ENCODE measurements at places on chromosomes 2 and 18. TPM values are rescaled to one million over a fixed set of nuclear protein-coding genes. Genes with fewer than 3 reads are reported as not detected.

DNA sequence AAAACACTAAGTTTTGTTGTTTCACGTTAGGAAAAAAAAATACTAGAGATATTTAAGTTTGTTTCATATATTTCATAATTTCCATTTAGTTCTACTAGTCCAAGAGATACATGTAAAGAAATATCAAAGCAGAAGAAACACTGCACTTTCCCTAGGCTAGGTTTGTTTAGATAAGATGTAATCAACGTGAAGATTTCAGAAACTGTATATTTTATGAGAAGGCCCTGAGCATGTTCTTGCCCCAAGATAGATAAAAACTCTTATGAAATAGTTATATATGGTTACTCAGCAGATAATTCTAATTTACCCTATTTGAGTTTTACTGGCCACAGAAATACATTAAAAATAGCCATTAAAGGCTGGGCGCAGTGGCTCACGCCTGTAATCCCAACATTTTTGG lies 143.6 kb upstream of the CBLN2 start:
- DNase-seq = no peak
- no peak overlapping the region for H3K27ac ChIP-seq
- H3K4me3 ChIP-seq = no peak overlapping the region
- H3K27me3 ChIP-seq = no peaks in the 10 kb centered on the region
- H3K36me3 ChIP-seq = no peaks in the 10 kb centered on the region
- H3K4me1 ChIP-seq = peaks cover 5% of the 10 kb centered on the region

- no peaks in the 10 kb centered on the region for H3K27me3 ChIP-seq
- no peak overlapping the region for H3K4me3 ChIP-seq
- H3K4me1 ChIP-seq = no peaks in the 10 kb centered on the region
- DNase-seq = no peak
Measured at GRCh38 chr2:163919717-163920116, 183.9 kb upstream of the FIGN start.

GRCh38 chr2:150469706-150470274 lies 17.7 kb downstream of the RND3 start:
- no peak for DNase-seq
- H3K4me3 ChIP-seq = no peak overlapping the region
- H3K27me3 ChIP-seq = no peaks in the 10 kb centered on the region
- peaks cover 5% of the 10 kb centered on the region for H3K4me1 ChIP-seq
- peaks cover 63% of the 10 kb centered on the region for H3K36me3 ChIP-seq
- no peak overlapping the region for H3K27ac ChIP-seq

L3MBTL4 gene
- 0.02 TPM for polyA plus RNA-seq

SH3BP4 gene
- polyA plus RNA-seq = 32.9 TPM

All from SK-N-SH (cell line).